ENCODE measurements at places on chromosomes 2 and 18.

GRCh38 chr2:73373344-73373743, 12.3 kb upstream of the ALMS1 start:
- DNase-seq: no peak

- no peak for DNase-seq
These were observed 1.1 kb downstream of the NPC1 start for GRCh38 chr18:23585007-23585871.

- no peak for DNase-seq
These were observed 397.1 kb upstream of the CDH20 start for GRCh38 chr18:60936101-60936500.

- DNase-seq: no peak
These were observed 80.3 kb downstream of the INSIG2 start for GRCh38 chr2:118168615-118169014.

DNA sequence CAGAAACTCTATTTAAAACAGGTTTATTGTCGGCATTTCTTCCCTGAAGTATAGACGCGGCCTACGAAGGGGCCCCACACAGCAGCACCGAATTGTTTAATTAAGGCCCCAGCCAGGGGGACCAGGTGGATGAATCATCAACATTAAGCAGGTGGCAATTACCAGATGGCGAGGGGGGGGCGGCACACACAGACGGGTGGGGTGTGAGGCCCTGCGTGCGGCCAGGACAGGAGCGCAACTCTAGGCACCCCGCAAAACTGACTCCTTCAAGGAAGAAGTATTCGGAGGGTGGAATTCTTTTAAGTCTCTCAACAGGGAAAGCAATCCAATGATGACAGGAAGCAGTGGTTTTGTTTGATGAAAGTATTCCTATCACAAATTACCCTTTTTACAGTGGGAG, 830.4 kb downstream of the GALR1 start:
- DNase-seq: no peak

DNA sequence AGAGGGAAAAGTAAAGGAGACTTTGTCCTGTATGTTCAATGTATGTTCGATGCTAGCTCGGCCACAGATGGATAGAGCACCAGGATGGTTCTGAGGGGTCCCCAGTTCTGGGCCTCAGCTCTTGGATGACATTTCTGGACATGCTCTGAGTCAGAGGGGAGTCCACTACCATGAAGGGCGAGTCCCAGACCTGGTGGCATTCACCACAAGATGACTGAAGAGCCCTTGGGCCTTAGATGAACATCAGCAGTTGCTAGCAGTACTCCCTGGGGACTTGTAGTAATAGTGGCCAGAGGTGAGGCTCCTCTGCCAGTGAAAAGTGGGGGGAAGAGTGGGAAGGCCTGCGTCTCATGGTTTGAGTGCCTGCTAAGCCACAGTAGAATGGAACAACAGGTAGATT, 109.5 kb downstream of the GRB14 start:
- DNase-seq: no peak

GRCh38 chr2:27730980-27731691, 40.4 kb upstream of the MRPL33 start:
- no peak for DNase-seq

DNA sequence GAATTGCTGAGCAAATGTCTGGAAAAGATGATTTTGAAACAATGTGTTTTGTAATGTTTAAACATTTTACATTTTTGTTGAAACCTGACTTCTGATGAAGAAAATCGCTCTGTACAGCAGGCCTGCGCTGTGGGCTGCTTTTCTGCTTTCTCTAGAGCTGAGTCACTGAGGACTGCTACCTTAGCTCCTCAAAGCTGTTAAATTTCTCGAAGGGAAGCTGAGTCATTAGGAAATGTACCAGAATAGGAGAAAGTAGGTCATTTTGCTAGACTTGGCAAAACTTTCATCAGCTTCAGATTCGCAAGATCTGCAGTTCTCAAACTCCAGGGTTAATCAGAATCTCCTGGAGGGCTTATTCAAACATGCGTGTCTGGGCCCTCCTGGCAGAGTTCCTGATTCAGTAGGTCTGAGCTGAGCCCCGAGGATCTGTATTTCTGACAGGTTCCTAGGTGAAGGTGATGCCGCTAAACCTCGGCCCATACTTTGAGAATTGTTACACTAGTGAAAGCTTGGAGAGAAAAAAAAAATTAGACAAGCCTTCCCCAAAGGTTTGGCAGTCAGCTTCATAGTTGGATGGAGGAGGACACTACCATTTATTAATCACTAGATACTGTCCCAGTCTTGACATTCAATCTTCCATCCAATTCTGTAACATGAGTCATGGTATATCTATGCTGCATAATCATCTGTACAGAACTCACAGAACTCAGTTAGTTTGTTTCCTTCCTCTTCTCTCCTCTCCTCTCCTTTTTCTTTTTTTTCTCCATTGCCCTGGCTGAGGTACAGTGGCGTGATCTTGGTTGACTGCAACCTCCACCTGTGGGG, 297.6 kb downstream of the PARD3B start:
- DNase-seq: no peak

- no peak for DNase-seq
These were observed 624.3 kb upstream of the ZEB2 start for GRCh38 chr2:145144131-145144728.

DNA sequence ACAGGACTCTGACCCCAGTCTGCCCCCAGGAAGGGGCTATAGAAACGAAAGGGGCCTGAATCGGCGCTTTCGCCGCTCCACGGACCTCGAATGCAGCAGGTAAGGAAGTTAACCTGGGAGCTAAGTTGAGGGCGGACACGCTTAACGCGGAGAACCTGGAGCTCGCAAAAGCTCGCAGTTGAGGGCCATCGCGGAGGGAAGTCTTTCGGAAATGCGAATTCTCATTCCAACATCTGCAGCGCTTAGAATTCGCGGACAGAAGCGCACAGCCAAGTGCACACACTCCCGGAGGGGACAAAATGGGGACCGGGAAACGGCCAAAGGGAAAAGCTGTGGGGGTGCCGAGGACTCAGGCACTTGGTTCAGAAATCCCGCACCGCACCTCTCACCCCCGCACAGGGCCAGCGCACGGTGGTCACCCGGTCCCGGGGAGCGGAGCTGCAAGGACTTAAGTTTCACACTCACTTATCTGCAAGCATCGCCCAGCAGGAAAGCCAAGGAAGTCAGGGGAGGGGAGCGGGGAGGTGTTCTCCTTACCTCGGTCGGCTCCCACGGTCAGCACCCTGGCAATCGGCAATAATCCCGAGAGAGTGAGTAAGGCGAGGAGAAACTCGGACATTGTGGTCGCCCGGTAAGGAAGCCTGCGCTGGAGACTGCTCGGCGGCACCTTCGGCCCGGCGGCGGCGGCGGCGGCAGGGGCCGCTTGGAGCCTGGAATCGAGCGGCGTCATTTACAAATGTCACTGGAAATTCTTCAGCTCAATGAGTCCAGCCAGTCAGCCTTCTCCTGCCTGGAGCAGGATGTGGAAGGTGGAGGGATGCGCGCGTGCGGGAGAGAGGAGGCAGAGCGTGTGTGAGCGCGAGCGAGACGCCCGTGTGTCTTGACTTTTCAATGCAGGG, 456 bp downstream of the LRP1B start:
- peak; percentile 68 for DNase-seq

DNA sequence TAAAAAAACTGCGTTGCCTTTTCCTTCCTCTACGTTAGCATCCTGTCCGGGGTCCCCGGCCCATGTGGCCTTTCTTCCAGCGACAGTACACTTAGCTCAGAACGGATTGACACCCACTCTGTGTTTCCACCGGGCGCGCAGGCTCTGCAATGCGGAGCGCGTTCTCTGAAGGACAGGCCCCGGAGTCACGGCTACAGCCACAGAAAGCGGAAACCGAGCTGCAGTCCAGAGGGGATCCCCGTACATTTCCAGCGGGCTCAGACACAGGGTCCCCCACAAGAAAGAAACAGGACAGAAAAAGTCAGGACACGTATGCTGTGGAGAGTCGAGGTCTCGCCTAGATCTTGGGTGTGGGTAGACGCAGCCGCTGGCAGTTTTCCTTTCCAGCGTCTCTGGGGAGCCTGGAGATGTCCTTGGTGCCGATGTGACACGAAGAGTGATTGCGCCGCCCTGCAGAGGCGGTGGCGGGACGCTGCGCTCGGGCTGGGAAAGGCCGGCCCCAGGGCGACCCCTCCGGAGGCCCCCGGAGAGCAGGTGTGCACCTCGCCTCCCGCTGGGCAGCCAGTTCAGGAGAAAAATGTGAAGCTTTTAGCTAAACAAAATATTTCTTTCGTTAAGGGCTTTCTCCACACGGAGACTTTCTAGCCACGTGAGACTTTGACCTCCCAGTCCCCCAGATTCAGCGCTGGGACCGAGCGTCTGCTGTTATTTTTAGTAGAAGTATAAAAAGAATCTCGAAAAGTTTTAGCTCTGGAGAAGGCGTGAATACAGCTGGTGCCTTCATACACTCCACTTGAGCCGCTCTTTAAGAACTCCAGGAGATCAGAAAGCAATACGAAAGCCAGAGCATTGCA, 1.3 kb upstream of the ACKR3 start:
- no peak for DNase-seq
